ENCODE measurements at places on chromosomes 11 and 22. TPM values are rescaled to one million over a fixed set of nuclear protein-coding genes. Genes with fewer than 3 reads are reported as not detected.

DNA sequence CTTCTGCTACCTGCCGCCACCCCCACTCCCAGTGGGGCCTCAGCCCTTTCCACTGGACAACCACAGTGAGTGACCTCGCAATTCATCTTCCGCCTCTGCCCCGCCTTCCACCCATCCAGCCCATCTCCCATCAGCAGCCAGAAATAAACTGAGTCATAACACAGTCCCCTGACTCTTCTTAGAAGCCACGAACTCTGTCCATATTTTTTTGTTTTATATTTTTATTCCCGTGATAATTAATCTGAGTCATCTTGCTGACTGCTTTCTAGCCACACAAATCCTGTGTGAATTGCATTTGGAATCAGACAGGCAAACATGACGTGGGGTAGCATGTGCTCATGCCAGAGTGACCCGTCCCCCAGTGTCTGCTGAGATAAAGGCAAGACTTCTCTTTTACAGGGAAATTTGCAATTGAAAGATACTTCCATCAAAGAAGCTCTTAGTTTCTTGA is 7.0 kb downstream of the FADD start:
- DNase-seq: no peak

- no peak for DNase-seq
These were observed 108.9 kb downstream of the MORC2 start for GRCh38 chr22:30859714-30860095.

GRCh38 chr11:125313271-125314219 is 149.0 kb downstream of the PKNOX2 start:
- DNase-seq: no peak

PLAAT4 gene
- total RNA-seq: 40.5 TPM

DNA sequence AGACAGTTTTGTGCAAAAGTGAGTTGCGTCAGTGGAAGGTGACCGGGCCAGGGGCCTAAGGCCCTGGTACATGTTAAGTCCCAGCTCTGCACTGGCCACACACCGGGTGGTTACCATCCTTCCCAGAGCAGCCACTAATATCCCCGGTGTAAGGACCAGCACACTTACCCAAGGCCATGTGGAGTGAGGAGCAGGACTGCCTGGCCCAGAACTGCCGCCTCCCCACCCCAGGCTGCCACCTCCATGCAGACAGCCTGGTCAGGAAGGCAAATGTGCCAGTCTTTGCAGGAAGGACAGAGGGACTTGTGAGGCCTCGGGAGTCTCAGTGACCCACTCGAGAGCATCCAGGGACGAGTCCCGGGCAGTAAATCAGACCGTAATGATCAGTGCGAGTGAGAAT is 102.9 kb downstream of the MORC2 start:
- no peak for DNase-seq

FGF4 gene
- not detected for total RNA-seq

SPTBN2 gene
- 1.4 TPM for total RNA-seq

All from activated naive CD8-positive, alpha-beta T cell treated with anti-CD3 and anti-CD28 coated beads for 36 hours (primary cell).